ENCODE measurements at places on chromosomes 16 and 17. TPM values are rescaled to one million over a fixed set of nuclear protein-coding genes. Genes with fewer than 3 reads are reported as not detected.

Gene PYCARD
- 7.4 TPM for total RNA-seq

Gene DOC2A
- 12.5 TPM for total RNA-seq

Gene MYOCD
- total RNA-seq = 0.46 TPM

Gene EVPLL
- 0.69 TPM for total RNA-seq

Gene OTOA
- total RNA-seq = 0.69 TPM

Gene MT1M
- total RNA-seq = 1.4 TPM

Gene SUPT4H1
- 46.8 TPM for total RNA-seq

Gene SPNS1
- total RNA-seq = 27.7 TPM

Gene LRRC46
- 1.6 TPM for total RNA-seq

Gene PRCD
- 5.3 TPM for total RNA-seq

Gene SLC52A1
- total RNA-seq = not detected

Gene RTN4RL1
- 14.3 TPM for total RNA-seq

Gene FADS6
- total RNA-seq = 5.5 TPM

Gene ST6GALNAC2
- 2.1 TPM for total RNA-seq

Gene NUPR1
- 0.46 TPM for total RNA-seq

Gene IGF2BP1
- 2.8 TPM for total RNA-seq

Gene RNF227
- total RNA-seq = 8.1 TPM

Gene OR2C1
- total RNA-seq = 0.46 TPM

Data from diencephalon (tissue), 1 donor.